T-helper 17 cell (primary cell): ENCODE measurements at places on chromosomes 1 and 21. TPM values are rescaled to one million over a fixed set of nuclear protein-coding genes. Genes with fewer than 3 reads are reported as not detected.

- no peak for DNase-seq
These were observed 11.2 kb downstream of the CSDE1 start for GRCh38 chr1:114746450-114747121.

- DNase-seq, result no peak
These were observed 63.2 kb upstream of the EFHD2 start for GRCh38 chr1:15346346-15347030.

DNA sequence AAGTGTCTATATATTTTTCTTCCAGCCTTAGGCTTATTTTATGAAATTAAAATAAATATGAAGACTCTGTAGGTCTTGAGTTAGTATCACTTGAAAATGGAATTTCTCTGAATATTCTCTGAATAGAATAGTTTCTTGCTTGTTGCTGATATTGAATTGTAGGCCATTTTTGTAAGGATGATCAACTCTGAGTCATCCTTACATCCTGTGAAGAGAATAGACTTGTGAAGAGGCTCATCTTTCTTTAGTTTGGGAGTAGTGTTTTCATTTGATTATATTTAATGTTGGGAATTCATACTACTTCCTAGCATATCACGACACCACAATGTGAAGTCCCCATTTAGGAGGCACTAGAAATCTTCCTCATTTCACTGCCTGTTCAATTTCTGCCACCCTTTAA lies 27.5 kb upstream of the CD1D start:
- DNase-seq, result no peak

- no peak for DNase-seq
These were observed 90.7 kb downstream of the SYT2 start for GRCh38 chr1:202619505-202619904.

DNA sequence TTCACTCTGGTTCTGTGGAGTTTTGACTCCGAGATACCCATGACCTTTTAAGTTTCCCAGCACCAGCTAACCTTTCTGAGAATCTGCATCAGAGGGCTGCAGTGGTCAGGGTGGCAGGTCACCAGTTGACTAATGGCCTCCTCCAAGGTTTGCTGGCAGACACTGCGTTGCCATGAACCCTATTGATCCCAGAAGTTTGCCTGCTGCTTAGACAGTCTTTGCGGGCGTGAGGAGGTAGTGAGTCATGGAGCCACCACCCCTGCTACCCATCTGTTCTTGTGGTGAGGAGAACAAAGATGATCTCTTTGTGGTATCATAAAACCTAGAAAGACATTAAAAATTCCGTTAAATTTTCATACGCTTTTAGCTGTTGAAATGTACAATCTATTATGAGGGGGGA lies 180.4 kb downstream of the FGGY start:
- DNase-seq, result no peak

- DNase-seq, result no peak
These were observed 88.4 kb downstream of the PDE4B start for GRCh38 chr1:65881067-65881594.

DNA sequence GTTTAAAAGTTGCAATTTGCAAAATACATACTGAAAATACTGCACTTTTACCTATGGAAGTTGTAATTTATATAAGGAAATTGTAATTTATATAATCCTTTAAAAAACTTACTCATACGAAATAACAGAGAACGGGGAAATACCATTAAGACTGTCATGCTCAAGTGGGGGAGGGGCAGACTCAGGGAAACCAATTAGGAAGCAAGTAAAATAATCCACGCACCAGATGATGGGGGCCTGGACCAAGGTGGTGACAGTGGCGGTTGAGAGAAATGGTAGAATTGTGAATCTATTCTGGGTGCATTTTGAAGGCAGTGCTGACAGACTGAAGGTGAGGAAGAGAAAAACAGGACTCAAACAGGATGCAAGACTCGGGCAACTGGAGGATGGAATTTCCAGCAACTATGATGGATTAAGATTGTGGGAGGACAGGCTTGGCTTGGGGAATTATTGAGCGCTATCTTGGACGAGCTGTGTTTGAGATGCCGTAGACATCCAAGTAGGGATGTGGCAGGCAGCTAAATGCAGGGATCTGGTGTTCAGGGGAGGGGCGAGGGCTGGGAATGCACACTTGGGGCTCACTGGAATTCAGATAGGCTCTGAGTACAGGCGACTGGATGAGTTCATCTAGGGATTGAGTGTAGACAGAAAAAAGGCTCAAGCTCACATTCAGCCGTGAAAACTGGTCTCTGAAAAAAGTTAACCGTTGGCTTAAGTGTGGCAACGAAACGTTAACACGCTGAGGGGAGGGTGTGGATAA lies 977 bp downstream of the LCA5L start:
- DNase-seq, result no peak

MIXL1 gene
- total RNA-seq, result not detected

STIL gene
- 2.6 TPM for total RNA-seq

TRIM63 gene
- not detected for total RNA-seq

FOXD2 gene
- total RNA-seq, result 0.37 TPM
